T1000 (cell line): ENCODE measurements at places on chromosomes 5 and 9.

- no peak for DNase-seq
Measured at GRCh38 chr5:78972654-78973428, 12.3 kb downstream of the ARSB start.

DNA sequence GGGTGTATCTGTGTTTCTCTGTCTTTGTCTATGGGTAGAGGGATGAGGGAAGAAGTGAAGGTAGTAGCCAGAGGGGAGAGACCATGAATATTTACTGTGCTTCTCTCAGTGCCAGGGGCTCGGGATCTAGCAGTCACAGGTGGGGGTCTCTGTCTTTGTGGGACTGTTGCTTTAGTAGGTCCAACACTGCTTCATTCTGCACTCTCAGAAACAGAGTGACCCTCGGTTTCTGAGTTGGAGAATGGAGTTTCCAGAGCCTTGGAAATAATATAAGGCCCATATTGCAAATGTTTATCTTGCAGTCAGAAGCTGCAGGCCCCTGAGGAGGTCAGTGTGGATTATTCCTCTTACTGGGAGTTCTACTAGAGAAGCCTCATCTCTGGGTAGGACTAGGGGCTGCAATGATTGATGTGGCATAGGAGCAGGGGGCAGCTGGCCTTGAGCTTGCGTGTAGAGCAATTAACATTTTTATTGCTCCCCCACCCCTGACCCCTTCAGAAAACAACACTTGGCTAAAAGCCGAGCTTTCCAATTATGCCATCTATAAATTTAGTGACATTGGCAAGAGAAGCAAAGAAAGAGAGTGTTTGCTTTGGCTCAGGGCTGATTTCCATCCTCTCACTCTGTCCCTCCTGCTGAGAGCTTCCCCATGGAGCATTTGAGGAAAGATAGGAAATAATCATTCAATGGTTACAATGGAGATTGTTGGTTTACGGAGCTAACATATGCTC is 55.0 kb upstream of the TRPC7 start:
- DNase-seq = no peak

- DNase-seq = no peak
Measured at GRCh38 chr5:43619380-43619779, 16.4 kb downstream of the NNT start.

- DNase-seq = no peak
Measured at GRCh38 chr9:127844821-127845359, 9.6 kb downstream of the ENG start.

GRCh38 chr5:123037104-123037418 is 536 bp upstream of the PPIC start:
- no peak for DNase-seq

DNA sequence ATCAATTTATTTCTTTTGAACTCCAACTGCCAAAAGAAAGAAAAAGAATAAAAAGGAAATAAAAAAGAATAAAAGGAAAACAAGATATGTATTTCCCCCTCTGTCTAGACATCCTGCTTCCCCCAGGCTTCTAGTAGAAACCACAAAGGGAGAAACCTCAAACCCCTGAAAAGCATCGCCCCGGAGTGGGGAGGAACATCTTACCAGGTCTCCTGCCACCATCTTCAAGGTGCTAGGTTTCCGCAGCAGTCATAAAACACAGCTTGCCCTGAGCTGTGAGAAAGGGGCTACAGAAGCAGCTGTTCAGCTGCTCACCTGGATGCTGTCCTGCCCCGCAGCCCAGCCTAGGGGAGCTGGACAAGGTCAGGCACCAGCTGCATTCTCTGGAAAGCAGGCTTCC is 487.7 kb downstream of the GADD45G start:
- no peak for DNase-seq

DNA sequence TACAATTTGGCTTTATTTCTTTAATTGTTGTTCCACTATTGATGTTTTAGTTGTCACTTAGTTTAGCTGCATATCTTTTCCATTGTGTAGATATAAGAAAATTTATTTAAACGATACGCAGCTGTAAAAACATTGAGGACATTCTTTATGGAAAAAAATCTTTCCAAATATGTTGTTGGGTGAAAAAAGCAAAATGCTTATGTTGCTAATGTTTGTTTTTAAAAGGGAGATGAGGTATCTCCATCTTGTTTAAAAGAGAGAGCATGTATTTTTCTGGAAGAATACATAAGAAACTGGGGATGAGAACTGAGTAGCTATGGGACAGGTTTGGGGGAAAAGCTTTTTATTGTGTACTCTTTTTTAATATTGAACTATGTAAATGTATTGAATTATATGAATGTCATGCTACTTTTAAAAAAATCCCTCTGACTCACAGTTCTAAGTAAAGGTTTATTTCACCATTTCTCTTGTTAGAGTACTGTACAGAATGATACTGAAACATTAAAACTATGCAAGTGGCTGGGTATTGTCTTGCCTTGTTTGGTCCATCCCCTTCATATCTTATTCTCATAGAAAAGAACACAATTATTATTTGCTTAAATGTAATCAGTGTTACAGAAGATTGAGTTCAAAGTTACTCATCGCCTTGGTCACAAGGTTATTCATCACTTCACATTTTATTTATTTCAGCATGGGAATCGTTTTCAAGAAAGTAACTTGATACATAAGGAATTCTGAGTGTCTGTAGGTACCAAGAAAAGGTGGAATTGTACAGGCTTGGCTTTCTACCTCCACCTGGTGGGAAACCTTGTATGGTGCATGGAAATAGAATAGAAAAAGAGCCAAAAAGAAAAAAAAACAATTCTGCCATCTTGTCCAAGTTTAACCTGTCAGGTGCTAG is 85.8 kb downstream of the RIC1 start:
- no peak for DNase-seq

DNA sequence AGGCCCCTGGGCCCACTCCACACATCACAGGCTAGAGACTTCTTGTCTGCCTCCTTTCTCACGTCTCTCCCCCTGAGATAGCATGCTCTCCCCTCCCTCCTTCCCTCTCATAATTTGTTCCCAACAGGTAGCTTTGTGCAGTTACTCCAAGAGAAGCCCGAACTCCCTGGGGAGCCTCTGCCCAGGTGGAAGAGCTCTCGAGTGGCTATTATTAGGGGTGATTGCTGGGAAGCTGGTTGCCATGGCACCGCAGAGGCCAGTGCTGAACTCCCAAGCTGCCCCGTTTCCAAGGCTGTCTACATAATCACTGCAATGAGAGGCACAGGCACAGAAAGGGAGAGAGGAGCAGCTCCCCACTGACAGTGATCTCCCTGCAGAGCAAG is 104.7 kb upstream of the GPR151 start:
- no peak for DNase-seq

DNA sequence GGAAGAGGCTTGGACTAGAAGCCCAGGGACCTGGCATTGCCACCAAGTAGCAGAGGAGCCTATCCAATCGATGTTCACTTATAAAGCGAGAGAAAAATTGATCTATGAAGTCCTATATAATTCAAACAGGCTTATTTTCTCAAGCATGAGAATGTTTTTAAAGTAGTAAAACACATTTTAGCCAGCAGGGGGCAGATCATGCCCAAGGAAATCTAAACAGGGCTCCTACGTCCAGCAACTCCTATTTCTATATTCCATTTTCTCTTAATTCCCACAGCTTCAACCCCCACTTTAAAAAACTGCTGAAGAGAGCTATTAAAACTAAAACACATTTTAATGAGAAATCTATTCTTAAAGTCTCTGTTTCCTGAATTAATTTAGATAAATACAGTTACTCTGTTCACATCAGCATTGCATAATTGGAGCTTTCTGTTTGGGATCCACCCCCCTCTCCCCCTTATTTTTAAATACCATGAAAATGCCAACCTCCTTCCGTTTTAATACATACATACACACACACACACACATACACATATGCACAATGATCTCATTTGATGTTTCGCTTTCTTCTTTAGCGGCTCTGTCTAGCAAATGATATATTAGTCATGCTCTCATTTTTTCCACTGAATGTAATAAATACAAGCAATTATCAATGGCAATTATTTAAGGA is 144.9 kb downstream of the MYO10 start:
- no peak for DNase-seq

DNA sequence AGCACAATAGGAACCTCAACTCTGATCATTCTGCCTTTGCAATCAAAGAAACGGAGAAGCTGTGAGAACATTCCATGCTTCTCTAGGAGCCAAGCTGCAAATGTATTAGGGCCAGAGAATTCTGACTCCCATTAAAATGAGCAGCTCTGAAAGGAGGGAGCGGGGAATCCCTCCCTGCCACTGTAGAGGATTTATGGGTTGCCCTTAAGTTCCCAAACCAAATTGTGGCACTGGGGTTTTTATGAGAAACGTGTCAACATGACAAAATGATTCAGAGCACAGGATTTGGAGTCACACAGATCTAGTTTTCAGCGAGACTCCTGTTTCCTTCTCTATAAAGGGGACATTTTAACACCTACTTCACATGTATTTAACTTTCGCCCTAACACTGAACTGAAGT is 1.8 kb downstream of the IL6ST start:
- DNase-seq = no peak
